ENCODE measurements at places on chromosomes 2 and 18.

DNA sequence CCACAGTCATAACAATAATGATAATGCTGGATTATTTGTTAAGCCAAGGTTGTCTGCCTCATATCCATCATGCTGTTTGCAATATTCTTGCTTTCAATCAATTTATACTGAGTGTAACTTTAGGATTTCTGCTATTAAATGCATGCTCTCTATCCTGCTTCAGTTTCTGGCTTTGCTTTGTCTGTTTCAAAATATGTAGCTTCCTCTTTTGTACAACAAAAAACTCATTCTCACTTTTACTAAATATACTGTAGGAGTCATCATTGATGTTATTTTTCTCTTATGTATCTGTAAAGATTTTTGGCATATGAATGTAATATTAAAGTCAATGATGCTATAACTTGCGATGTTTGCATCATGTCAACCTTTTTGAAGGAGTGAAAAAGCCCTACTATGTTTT lies 149.3 kb downstream of the GPD2 start:
- DNase-seq = no peak

- DNase-seq = no peak
Measured at GRCh38 chr2:171718720-171719119, 31.5 kb downstream of the DYNC1I2 start.

GRCh38 chr2:128734521-128735295 lies 416.0 kb upstream of the HS6ST1 start:
- DNase-seq = no peak

DNA sequence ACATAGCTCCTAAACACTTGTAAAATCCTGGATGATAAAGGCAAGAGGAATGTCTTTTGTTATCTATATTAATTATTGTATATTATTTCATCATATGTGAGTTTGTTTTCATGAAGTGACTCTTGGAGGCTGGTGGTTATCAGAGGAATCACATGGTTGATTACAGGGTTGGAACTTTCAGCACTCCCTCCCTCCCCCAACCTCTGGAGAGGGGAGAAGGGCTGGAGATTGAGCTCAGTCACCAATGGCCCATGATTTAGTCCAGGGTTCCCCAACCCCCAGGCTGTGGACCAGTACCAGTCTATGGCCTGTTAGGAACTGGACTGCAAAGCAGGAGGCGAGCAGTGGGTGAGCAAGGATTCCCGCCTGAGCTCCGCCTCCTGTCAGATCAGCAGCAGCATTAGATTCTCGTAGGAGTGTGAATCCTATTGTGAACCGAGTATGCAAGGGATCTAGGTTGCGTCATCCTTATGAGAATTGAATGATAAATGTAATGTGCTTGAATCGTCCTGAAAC lies 37.7 kb downstream of the FBXO48 start:
- no peak for DNase-seq

- no peak for DNase-seq
Measured at GRCh38 chr2:47737191-47737975, 45.6 kb upstream of the MSH6 start.

DNA sequence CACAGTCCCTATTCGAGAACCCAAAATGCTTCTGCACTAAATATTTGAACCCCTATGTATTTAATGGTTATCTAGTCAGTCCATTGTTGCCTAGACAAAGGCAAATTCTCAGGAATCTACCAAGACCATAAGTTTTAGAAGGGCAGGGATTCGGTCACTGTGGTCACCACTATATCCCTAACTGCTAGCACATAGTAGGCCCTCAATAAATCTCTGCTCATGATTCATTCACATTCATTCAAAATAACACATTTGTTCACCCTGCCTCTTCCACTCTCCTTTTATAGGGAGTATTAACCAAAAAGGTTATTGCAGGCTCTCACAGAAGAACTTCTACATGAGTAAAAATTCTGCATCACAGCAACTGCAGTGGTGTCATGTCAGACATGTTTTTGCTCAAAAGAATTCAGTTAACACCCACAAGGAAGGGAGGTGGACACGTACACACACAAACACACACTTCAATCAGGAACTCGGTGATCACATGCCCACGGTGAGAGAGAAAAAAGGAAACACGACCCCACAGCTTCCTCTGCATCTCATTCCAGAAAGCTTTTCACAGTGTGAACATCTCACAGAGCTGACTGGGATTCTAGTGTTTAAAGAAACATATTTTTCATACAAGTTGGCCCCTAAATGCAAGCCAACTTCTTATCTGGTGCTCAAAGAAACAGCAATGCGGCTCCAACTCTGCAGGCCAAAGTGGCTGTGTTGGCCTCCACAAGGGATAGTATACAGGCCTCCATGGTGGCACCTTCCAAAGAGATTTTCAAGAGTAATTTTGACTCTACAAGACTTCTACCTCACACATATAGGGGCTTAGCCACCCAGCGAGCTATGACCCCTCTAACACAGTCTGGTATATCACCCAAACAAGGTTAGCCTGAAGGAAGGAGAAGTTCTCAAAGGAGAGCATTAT lies 98.0 kb downstream of the ANKRD44 start:
- no peak for DNase-seq

DNA sequence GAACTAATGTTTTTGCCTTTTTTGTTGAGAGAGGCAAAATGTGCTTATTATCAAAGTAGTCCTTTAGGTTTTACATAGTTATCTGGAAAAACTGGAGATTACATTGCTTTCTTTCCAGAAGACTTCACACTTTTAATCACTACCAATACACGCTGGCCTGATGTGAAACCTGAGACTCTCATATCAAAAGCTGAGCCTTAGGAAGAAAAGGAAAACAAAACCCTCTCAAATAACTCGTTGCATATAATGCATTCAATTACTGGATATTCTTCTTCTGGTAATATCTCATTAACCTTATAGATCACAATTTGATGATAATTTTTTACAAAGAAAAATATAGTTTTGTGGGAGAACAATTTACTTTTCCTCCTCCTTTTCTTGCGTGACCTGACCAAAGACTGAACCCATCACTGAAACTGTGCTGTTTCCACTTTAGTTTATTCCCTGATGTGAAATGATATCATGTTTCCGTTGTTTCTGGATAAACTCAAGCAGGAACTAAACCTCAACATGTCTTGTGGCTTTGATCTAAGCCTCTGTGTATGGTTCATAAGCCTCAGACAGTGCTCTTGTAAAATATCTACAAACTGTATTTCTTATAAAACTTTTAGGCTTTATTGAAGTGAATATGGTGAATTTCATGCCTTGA lies 332.4 kb downstream of the GULP1 start:
- peak; percentile 63 for DNase-seq

GRCh38 chr2:75311993-75312392 lies 112.7 kb upstream of the TACR1 start:
- DNase-seq = no peak

DNA sequence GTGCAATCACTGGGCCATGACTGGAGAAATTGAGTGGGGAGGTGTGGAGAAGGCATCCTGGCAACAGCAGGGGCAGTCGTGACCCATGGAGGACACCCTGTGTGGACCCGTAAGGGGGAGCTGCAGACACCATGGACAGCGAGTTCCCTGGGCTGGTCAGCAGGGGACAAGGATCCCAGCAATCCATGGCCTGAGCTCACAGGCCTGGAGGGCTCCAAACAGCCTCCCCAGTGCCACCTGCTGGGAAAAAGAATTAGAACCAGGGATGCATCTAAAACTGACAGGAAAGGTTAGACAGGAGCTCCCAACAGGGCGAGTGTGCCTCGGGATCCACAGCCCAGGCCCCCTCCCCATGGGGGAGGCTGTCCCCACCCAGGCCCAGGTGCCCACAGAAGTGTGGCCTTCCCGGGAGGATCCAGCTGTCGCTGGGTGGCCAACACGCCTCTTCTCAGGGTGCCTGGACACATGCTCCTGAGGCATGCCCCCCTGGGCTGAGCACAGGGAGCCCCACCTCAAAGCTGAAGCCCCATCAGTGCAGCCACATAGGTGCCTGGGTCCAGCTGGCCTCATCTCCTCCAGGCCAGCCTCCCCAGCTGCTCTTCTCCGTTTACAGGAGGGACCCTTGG lies 20.5 kb upstream of the KIF1A start:
- DNase-seq = peak; percentile 19

DNA sequence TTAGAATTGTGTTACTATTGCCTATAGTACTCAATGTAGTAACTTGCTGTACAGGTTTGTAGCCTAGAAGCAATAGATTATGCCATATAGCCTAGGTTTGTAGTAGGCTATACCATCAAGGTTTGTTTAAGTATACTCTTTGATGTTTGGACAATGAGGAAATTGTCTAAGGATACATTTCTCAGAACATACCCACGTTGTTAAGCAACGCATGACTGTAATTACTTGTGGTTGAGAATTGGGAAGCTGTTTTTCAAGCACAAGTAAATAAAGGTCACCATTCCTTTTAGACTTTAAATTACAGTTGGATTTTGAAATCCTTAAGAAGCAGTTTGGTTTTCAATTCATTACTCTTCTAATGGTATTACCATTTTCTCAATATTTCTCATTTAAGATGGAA lies 89.8 kb upstream of the KCNH7 start:
- DNase-seq = no peak

DNA sequence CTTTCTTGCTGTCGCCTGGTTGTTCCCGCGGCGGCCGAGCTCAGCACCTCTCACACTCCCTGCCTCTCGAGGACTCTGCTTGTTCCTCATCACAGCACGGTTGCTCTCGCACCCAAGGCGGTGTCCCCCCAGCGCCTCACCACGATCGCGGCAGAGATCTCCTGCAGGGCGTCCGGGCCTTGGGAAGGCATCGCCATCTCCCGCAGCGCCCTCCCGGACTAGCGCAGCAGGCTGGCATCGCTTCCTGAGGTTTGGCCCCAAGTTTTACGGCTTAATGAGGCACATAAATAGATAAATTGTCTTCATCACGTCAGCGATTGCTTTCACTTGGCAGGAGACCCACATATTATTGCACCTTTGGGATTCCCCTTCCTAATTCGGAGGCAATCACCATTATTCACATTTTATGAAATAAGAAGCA lies 125.4 kb downstream of the RGPD3 start:
- no peak for DNase-seq

- no peak for DNase-seq
Measured at GRCh38 chr2:28684142-28684858, 67.3 kb upstream of the PPP1CB start.

GRCh38 chr2:190670182-190670946 lies 21.5 kb downstream of the NAB1 start:
- DNase-seq = no peak

All from HFF-Myc (cell line).